ENCODE measurements at places on chromosomes 7 and 10.
A peak's percentile ranks its signal among the peaks of the same experiment; 100 is the strongest.

GRCh38 chr7:17697128-17697881 is 243.0 kb downstream of the SNX13 start:
- DNase-seq: no peak

DNA sequence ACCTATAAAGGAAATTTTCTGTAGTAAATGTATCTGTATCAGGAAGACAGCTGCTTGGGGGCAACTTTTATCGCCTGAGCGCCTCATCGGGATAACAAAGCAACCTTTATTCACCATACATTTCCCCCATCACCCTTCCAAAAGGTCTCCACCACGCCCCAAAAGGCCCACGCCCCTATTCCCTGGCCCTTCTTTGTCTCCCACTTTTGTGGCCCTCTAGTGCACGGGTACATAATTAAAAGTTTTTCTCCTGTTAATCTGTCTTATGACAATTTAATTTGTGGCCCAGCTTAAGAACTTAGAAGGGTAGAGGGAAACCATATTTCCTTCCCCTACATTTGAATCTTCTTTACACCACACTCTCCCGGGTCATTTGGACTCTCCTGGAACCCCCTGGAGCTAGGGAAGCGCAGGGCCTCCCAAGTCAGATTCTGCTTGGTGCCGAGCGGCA is 625 bp downstream of the RP9 start:
- DNase-seq: peak; percentile 29

DNA sequence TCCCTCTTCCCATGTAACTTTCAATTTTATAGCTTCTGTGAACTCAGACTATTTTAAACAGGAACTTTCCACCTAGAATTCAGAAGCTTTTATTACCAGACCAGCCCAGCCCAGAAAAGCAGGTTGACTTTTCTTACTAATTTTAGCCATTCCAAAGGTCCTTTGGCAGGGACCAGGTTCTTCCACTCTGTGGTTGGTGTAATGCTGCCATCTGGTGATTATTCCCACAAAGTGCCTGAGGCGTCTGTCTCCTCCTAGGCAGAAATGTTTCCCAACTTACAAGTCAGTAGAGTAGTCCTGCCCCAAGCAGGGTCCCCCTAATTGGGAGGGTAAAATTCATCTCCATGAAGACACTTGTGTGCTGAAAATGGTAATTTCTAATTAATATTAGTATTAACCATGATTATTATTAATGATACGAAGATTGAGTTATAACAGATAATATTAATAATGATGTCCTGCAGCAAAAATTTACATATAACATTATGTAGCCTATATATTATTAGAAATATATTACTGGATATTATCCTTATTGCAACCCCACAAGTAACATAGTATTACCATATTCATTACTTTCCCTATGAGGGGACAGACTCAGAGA is 53.0 kb upstream of the PPP1R17 start:
- DNase-seq: no peak

- DNase-seq: no peak
These were observed 362.7 kb upstream of the SHH start for GRCh38 chr7:156175003-156175402.

DNA sequence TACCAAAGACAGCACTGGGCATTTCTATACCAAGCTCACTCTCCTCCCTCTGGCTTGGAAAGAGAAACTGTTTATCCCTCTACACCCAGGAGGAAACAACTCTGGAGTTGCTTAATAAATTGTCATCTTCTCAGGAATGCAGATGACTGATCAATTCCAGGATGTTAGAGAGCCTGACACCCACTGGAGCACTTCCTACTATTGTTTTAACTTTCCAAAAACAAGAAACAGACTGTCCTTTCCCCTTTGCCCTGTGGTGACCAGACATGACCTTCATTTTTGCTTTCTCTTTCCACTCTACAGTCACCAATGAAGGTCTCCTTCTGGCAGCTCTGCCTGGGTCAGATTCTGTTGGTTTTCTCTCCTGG is 19.6 kb downstream of the GIMAP4 start:
- no peak for DNase-seq

DNA sequence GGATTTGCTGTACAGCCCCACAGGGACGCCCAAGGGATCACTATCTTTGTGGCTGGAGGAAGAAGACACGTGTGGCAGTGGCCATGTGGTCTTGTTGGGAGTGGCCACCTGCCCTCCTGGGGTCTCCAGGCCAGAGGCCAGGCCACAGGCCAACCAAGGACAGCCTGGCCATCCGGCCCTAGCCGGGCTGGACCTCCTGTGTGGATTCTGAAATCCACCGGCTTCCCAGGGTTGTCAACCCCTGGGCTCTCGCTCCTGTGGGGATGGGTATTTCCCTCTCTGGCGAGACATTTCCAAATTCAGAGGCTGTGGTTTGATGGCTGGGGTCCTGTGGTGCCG is 31.5 kb upstream of the CFAP46 start:
- no peak for DNase-seq

- DNase-seq: no peak
These were observed 78.1 kb upstream of the SLC25A13 start for GRCh38 chr7:96400001-96400400.

All from activated naive CD4-positive, alpha-beta T cell treated with Interleukin-2 at 50 U/mL for 16 hours (primary cell).